8988T (cell line): ENCODE measurements at places on chromosomes 3 and 15.

DNA sequence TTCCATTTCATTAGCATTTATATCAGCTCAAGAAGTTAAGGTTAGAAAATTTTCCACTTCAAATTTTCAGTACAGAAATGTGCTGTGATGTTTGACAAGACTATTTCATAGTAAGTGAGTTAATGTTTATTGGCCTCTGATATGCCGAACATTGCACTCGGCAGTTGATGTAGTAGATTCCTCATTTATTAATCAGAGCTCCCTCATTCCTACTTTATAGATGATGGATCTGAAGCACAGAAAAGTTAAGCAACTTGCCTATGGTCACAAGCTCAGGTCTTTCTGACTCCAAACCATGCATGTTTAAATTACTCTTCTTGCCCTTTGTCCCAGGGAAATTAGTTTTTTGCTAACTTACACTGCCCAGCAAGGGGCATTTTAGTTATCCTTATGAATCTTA, 92.0 kb downstream of the ATG7 start:
- DNase-seq = no peak

DNA sequence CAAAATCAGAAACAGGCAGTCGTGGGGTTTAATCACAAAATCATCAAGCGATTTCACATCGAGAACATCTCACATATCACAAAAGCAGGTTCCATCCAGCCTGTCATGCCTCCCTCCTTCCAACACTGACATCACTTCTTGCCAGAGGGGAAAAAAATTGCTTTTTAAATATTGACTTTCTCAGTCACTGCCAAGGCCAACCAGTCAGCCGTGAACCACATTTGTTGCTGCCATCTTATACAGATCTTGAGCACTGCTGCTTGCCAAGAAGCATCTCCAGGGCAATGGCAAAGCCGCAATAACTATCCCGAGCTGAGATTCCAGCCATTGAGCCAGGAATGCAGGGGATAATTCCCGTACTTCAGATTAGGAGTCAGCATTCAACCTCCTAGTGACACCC, 174.6 kb downstream of the ANXA2 start:
- DNase-seq = no peak

- DNase-seq = no peak
Measured at GRCh38 chr3:34742151-34742550, 897.2 kb upstream of the ARPP21 start.

DNA sequence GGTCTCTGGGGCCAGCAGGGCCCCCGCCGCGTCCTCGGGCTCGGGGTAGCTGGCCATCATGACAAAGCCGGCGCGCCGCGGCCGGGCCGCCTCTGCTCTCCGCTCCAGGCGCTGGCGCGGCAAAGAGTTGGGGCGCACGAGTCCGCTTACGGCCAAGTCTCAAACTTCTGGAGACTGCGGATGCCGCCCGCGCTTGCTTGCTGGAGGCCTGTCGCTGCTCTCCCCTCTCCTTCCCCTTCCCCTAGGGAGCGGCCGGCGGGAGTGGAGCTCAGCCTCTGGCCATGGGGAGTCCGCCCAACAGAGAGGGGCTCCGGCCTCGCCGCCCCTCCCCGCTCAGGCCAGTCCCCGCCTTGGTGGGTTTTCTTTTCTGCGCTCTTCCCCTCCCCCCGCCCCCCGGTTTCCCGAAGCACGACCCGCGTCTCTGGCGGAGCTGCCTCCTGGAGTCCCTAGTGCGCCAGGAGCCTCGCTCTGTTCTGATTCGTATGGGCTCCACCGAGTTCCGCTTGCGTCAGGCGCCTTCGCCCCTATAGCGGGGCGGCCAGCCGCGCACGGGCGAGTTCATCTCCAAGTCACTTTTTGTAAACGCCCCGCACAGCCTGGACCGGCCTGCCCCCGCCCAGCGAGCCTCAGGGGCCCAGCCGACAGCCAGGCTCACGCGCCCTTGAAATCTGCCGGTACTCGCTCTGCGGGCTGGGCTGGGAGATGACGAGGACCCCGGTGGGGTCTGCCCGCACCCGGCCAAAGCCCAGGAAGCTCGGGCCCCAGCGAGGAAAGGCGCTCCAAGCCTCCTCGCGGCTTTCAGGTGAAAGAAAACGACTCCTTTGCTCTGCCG, at the start of the genes FOXL2 and FOXL2NB:
FOXL2 (minus strand) TSS at position 475 of the 832 bp plus-strand sequence; CDS start at position 60, 415 bp downstream.
FOXL2NB (plus strand) TSS at position 555 of the 832 bp plus-strand sequence; CDS start at position 703, 148 bp downstream.
- DNase-seq = peak; percentile 88

DNA sequence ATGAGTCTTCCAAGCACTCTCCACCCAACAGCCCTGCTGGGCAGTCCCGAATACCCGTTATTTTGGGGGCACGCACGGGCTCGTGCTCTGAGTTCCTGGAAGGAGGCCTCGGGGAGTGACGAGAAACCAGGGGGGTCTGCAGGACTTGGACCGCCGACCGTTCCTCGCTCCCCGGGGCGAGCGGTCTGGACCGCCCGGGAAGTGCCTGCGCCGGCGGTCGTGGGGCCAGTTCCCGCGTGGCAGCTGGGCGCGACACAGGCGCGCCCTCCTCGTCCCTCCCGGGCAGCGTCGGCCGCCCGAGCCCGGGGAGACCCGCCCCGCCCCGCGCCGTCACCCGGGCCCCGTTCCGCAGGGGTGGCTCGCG, 387 bp downstream of the GNB4 start:
- no peak for DNase-seq

DNA sequence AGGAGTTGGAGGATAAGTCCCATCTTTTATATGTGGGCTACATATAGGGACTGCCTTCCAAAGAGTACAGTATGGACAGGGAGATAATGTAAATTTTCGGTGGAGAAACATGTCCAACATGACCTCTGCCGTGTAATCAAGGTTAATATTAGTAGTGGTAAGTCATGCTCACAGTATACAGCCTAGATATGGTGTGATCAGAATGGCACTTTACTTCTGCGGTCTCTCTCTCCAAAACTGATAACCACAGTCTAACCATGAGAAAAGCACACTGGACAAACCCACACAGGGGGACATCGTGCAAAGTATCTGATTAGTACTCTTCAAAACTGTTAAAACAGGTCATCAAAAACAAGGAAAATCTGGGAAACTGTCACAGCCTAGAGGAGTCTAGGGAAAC, 66.6 kb upstream of the PLCL2 start:
- DNase-seq = no peak

DNA sequence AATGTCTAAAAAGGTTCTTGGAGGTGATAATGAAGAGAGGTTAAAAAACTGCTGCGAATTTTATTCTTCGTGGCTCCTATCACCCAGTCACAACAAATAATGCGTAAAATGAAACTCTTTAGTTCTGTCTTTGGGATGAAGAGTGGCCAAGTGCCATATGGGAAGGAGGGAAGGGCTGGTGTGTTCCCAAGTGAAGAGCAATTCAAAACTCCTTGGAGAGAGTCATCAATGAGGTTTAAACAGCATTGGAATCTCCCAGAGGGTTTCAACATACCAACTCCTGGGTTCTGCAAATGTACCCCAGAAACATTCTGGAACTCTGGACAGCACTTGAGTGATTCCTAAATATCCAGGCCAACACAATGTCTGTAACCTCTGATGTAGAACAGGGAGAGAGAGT, 45.3 kb downstream of the SLCO3A1 start:
- DNase-seq = no peak

DNA sequence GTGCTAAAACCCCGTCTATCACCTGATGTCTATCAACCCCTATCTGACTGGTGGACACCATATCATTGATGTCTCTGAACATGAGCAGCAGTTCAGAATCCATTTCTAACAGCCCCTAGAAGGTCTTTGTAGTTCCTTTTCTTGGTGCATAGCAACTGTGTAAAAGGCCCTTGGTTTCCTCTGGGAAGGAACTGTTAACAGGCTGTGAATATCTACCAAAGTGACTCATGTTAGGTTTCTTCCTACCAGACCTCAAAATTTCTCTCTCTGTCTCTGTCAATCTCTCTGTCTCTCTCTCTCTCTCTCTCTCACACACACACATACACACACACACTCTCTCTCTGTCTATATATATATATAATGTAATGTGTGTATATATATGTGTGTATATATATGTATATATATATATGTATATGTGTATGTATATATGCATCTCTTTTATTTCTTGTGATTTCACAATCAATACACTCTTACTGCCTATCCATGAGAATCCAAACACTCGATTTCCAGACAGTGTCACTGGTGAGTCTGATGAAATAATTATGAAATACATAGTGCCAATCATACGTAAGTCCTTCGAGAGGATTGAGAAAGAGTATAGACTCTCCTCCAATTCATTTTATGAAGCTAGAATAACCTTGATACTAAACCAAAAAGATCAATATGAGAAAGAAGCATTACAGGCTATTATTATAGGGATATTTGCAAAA, 335.9 kb upstream of the SLCO3A1 start:
- no peak for DNase-seq

DNA sequence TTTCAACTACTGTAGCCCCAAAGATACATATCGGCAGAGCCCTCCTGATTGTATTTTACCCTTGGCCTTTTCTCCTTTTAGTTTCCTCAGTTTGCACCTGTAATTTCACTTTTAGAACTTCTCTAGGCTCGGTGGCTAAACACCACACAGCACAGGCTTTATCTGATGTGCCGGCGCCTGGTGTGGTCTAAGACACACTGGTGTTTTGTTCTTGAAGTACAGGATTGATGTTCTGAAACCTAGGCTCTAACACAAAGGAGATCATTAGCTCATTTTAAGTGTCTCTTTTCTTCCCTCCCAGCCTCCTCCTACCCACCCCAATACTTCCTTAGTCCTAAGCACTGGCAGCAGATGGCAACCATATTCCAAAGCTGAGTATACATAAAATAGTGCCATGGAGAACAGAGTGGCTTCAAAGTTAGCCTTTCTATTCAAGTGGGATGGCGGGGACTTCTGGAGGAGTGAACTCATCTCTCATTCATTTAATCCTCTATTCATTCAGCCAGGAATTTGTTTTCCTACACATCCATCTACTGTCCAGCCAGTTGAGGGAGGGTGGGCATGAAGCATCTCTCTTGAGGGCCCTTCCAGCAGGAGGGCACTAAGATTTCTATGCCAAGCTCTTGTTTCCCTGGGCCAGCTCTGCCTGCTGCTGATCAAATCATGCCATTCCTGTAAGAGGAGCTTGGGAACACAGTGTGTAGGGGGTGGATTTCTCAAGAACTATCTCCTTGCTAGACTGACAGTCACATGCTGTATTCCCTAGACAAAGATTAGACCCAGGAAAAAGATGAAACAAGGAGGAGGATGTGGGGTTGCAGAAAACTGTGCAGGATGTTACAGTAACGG, 71.2 kb downstream of the TIGIT start:
- DNase-seq = no peak

DNA sequence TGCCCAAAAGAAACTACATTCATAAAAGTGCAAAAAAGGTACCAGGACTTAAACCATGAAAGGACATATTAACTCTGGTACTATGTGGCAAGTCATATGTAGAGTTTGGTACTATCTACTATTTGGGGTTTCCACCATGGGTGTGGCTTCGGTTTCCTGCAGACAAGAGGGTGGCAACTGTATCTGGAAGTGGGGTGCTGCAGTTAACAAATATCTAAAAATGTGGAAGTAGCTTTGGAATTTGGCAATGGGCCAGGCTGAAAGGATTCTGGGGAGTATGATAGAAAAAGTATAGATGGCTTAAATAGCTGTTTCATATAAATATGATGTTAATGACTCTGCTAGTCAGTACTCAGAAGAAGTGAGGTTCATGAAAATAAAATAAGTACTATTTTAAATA, 44.0 kb downstream of the PLSCR2 start:
- no peak for DNase-seq

DNA sequence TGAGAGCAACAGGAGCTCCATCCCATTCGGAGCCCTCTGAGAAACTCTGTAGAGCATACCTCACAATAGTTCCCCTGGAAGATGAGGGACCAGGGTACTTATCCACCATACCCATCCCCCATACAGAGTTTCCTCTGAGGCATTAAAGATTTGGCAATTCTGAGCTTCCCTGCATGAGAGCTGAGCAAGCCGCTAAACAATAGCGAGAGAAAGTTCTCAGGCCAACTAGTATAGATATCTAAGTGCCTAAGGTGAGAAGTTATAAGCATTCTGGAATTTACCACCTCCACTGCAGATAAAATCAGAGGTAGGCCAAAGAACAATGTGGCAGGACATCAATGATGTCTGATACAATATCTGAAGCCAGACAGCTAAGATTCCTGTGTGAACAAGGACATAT, 129.1 kb upstream of the MBNL1 start:
- DNase-seq = no peak

- no peak for DNase-seq
Measured at GRCh38 chr15:91208371-91208770, 108.3 kb downstream of the SV2B start.

DNA sequence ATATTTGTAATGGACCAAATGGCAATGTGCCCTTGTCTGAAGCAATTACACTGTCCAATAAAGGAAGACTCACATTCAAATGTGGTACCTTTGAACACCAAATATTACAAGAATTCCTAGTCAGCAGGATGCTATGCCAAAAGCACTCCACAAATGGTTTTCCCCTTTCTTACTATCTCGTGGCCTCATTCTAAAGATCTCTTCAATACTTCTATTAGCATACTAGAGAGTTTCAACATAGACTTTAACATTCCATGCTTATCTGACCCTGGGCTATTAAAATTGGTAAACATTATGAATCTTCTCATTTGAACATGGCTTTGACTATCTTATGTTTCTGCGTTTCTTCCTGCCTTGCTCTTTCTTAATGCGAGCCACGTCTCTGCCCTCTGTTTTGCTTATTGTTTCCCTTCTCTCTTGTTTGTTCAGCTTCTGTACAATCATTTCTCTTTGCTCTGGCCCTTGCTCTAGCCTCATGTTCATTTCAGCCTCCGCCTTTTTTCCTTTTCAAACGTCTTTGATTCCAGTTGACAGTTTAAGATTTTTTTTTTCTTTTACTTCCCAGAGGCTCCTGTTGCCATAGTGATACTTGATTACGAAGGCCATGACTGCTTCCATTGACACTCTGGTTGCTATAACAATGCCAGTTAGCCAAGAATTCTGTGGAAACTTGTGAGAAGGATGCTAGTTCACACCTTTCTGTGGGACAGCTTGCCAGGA, 49.5 kb upstream of the SLC9A9 start:
- no peak for DNase-seq

- no peak for DNase-seq
Measured at GRCh38 chr15:26084771-26085170, 221.6 kb upstream of the ATP10A start.

GRCh38 chr3:186942168-186942567, 11.8 kb downstream of the ST6GAL1 start:
- no peak for DNase-seq

DNA sequence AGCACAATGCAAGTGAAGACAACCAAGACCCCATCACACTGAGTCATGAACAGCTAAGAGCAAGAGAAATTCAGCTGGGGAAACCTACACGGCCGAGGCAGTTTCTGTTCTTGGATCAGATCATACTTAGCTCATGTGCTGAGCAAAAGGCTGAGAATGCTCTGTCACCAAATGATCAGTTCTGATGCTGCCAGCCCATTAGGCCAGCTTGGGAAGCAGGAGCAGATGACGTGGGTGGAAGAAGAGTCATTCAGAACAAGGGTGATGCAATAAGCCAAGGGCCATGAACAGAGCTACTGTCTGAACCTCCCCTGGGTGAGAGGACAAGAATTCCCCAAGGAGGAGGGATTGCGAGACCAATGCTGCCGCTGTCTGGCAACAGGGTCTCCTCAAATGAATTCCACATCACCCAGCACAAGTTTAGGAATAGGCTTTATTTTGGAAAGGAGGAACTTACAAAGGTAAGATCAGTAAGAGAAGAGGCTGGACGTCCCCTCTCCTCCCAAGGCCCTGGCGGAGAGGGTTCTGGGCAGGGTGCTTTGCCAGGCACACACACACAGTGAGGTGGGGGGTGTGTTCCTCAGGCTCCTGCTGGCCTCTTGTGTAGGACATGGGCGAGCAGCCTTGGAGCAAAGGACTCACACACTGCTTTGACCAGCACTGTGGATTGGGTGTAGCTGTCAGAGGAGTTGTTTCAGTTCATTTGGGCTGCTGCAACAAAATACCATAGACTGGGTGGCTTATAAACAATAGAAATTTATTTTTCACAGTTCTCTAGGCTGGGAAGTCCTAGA, 65.6 kb upstream of the CTXND1 start:
- DNase-seq = no peak
